HCEC 1CT (cell line): ENCODE measurements at places on chromosomes 6 and 20.

- no peak for DNase-seq
These were observed 18.2 kb downstream of the GPX5 start for GRCh38 chr6:28543651-28544610.

DNA sequence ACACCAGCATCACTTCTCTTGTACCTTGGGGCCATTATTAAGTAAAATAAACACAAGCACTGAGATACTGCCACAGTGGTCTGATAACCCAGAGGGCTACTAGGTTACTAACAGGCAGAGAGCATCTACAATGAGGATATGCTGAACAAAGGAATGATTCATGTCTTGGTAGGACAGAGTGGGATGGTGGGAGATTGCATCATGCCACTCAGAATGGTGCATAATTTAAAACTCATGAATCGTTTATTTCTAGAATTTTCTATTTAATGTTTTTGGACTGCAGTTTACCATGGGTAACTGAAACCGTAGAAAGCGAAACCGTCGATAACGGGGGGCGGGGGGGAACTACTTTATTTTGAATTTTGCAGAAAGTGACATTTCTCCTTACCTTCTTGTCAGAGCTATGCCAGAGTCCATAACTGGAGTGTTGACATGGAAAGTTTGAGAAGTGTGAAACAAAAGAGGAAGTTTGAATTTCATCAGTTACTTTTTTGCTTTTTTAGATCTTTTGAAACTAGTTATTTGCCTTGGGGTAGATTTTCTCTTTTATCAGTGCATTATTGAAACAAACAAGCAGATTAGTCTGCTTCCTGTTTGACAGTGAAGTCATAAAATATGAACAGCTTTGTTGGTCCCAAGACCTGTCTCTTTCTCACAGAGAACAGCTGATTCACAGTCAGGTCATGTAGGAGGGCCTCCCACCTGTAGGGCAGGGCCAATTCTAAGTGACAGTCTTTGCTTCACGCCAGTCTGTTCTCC, 124.9 kb downstream of the KLHL32 start:
- DNase-seq = no peak

DNA sequence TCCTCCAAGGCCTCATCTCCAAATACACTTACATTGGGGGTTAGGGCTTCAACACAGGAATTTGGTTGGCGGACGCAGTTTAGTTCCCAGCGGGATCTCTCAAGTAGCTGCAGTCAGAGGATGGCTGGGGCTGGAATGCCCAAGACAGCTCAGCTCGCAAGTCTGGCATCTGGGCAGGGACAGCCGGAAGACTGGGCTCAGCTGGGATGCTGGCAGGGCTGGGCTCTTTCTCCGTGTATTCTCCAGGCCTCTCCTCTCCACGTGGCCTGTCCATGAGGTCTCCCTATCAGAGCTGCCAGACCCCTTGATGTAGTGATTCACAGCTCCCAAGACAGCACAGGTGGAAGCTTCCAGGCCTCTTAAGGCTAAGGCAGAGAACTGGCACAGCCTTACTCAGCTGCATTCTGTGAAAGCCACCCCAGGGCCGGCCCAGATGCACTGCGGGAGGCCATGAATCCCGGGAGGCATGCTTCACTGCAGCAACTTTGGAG, 5.0 kb downstream of the FGD2 start:
- no peak for DNase-seq

DNA sequence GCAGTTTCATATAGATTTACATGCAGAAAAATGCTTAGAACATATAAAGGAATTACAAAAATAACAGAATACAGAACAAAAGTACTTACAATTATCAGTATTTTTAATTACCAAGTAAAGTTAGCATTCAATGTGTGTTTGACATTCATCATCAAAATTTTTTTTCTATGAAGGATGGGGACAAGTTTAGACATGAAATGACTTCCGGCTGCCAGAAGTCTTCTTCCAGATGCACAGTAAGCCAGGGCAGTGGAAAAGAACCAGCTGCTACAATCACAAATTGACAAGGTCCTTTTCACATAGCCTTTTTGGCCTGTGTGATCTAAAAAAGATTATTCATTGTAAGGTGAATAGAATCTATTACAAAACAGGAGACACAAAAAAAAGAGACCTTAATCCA, 73.8 kb downstream of the HUS1B start:
- DNase-seq = no peak

DNA sequence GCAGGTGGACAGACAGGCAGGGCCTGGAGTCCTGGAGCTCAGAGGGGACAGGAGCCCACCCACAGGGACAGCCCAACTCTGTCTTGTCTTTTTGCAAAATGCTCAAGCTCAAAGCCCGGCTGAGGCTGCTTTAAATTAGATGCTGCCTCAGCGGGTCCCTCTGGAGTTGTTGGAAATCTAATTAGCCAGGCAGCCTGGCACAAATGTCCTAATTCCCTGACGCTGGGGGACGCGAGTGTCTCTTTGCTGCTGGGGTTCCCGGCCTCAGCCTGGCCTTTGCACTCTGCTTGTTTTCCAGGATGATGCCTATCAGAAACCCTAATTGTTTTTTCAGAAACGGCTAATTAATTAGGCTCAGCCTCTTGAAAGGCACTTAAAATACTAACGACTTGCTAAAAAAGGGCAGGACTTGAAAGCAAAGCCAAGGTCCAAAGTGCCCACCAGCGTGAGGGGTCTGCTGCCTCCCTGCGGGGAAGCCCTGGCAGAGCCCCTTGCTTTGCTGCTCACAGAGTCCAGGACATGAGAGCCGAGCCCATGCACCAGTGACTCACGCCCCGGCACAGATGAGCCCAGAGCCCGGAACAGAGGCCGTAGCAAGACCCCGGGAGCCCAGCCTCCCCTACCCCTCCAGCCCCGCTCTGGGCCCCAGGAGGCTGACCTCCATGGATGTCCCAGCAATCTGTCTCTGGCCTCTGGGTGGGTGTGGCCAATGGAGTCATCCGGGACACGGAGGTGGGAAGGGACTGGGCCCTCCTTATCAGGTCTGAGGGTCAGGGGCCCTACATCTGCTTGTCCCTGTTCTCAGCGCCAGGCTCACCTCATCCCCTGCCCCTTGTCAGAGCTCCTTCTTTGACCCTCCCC, 46.0 kb upstream of the BHLHE23 start:
- no peak for DNase-seq

GRCh38 chr6:160273750-160274149, 15.1 kb upstream of the SLC22A2 start:
- no peak for DNase-seq

DNA sequence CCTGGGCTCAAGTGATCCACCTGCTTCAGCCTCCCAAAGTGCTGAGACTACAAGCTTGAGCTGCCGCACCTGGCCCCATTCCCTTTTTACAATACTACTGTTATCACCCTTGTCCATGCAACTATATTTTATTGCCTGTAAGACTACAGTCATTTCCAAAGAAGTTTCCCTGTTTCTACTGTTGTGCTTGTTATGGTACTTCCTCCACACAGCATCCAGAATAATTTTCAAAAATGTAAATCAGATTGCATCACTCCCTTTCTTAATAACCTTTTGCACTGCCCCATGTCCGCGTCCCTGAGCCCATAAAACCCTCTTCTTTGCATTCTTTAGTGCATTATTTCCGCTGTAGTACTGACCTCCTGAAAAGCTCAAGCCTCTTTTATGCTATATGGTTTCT, 128.9 kb upstream of the AKIRIN2 start:
- DNase-seq = no peak

GRCh38 chr6:144581812-144582537, 296.8 kb downstream of the UTRN start:
- peak; percentile 59 for DNase-seq

GRCh38 chr6:53148684-53149083, at the start of gene GCM1:
GCM1 (minus strand) TSS chr6:53148841; CDS start chr6:53145632, 3,209 bp downstream.
- no peak for DNase-seq

GRCh38 chr6:31058128-31058894, 48.0 kb downstream of the MUC22 start:
- peak; percentile 98 for DNase-seq

- peak; percentile 14 for DNase-seq
These were observed 371.6 kb downstream of the BCKDHB start for GRCh38 chr6:80478030-80478429.

DNA sequence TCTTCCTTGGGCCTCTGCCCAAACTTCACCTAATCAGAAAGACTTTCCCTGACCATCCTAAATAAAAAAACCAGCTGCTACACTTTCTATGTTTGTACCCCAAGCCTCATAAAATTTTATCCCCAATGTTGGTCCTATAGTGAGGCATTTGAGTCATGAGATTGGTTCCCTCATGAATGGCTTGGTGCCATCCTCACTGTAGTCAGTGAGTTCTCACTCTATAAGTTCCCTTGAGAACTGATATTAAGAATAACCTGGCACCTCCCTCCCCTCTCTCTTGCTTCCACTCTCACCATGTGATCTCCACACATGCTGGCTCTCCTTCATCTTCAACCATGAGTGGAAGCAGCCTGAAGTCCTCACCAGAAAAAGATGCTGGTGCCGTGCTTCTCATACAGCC, 316.9 kb upstream of the PRDM1 start:
- peak; percentile 8 for DNase-seq

- no peak for DNase-seq
These were observed 15.4 kb downstream of the FGD2 start for GRCh38 chr6:37020812-37021211.

GRCh38 chr6:111898452-111898851, 25.2 kb upstream of the FYN start:
- no peak for DNase-seq

GRCh38 chr20:7291323-7291943, 523.9 kb downstream of the BMP2 start:
- no peak for DNase-seq

- no peak for DNase-seq
These were observed 7.4 kb downstream of the SLC22A1 start for GRCh38 chr6:160128879-160129516.

GRCh38 chr20:17617868-17618672, 48.2 kb downstream of the DSTN start:
- no peak for DNase-seq

GRCh38 chr20:31818376-31818908, 714 bp upstream of the MYLK2 start:
- no peak for DNase-seq

GRCh38 chr6:36592221-36592655, 1.9 kb upstream of the SRSF3 start:
- DNase-seq = no peak

GRCh38 chr6:54020334-54020733, 90.9 kb upstream of the MLIP start:
- no peak for DNase-seq

DNA sequence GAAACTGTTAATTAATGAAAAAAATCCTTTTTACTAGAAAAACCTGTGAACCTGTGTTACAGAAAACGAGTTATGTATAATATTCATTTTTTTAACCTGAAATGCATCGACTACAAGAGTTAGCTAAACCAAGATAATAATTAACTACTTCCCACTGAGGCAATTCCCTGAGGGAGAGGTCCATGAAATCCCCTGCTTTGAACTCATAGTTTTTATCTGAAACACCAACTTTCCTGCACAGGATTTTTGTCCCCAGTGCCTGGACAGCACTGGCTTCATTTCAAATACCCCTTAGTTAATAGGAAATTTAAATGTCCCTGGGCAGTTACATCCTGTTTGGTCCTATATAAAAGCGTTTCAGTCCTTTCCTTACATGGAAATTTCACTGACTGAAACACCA, at the start of gene OR14J1:
Gene OR14J1, plus strand, starts transcription at position 386 of the 400 bp plus-strand sequence. CDS start 4,989 bp downstream, outside the sequence.
- DNase-seq = no peak

DNA sequence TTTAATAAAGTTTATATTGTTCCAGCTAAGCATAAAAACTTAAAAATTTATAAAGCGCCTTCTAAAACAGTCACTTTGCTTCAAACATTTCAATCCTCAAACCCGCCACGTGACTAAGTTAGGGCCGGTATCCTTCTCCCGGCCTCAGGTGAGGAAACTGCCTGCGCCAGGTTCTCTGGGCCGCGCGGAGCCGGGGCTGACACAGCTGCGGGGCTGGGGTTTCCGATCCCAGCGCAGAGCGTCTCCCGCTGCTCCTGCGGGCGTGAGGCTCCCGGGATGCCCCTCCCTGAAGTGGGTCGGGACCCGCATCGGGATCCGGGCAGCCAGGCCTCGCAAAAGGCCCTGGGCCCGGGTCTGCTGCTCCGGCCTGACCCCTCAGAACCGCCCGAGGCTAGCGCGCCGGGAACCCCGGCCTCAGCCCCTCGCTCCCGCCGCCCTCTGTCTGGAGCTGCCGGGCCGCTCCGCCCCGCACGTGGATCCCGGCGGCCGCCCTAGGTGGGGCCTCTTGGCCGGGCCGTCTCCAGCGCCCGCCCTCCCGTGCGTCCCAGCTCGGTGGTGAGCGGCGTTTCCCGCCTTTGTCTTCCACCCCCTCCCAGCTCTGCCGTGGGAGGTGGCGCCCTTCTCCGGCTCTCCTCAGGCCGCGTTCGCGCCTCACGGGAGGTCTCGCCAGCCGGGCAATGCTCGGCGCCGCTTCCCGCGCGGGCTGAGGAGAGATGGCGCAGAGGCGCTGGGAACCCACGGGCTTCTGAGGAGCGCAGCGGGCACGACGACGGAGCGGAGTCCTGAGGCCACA, 267.9 kb downstream of the DLL1 start:
- no peak for DNase-seq

DNA sequence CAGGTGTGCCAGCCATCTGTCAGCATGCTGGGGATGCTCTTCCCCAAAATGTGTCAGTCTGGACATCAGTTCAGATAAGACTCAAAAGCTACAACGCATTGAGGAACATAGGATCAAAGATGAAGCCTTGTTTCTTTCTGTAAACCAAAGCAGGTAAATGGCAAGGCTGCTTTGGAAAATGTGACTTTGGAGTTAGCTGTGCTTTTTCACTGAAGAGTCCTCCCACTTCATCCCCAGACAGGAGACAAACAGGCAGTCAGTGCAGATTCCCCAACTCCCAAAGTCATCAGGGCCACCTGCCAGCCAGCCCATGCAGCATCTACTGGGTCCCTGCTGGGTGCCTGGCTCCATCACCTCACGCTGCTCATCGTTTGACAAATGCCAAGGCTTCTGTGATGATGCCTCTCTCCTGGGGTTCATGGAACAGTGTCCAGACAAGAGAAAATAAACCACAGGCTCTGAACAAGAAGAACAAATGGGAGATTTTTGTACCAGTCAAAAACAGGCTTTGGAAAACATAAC, 205.0 kb upstream of the BTBD3 start:
- no peak for DNase-seq

GRCh38 chr6:163897030-163897429, 482.5 kb downstream of the QKI start:
- DNase-seq = no peak

- no peak for DNase-seq
These were observed 47.0 kb downstream of the PRL start for GRCh38 chr6:22249711-22250350.

- DNase-seq = no peak
These were observed 114.6 kb downstream of the ADAT2 start for GRCh38 chr6:143335865-143336264.

GRCh38 chr6:123908797-123909196, 105.1 kb downstream of the NKAIN2 start:
- DNase-seq = no peak
